Suprapubic skin (tissue), 4 donors: ENCODE measurements at places on chromosomes 6 and 20. TPM values are rescaled to one million over a fixed set of nuclear protein-coding genes. Genes with fewer than 3 reads are reported as not detected.
A peak's percentile ranks its signal among the peaks of the same experiment; 100 is the strongest.

- DNase-seq = no peak
These were observed 34.6 kb upstream of the TBC1D22B start for GRCh38 chr6:37222992-37223391.

DNA sequence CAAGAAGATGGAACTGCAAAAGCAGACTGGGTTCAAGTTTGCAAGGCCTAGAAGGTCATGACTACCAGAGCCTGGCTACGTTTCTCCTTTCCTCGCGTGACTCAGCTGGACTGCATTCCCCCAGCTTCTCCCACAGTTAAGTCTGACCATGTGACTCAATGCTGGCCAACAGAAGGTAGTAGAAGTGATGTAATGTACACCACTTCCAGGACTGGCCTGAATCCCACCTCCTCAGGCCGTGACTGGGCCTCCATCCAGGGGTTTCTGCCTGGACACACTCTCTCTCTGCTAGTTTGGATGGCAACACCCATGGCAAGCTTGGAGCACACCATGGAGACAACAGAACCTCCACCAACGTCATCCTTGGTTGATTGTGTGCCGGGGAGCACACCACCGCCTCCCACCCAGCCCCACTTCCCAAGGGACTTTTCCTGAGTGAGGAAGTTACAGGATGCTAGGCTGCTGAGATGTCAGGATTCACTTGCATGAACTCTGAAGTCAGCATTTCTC lies 112.0 kb upstream of the CDYL start:
- DNase-seq = peak; percentile 88

- DNase-seq = no peak
These were observed 41.9 kb downstream of the ELOVL5 start for GRCh38 chr6:53306819-53307347.

GRCh38 chr6:152472325-152472724 lies 164.8 kb downstream of the SYNE1 start:
- no peak for DNase-seq

- no peak for DNase-seq
These were observed 76.5 kb downstream of the GJA10 start for GRCh38 chr6:89970609-89971337.

DNA sequence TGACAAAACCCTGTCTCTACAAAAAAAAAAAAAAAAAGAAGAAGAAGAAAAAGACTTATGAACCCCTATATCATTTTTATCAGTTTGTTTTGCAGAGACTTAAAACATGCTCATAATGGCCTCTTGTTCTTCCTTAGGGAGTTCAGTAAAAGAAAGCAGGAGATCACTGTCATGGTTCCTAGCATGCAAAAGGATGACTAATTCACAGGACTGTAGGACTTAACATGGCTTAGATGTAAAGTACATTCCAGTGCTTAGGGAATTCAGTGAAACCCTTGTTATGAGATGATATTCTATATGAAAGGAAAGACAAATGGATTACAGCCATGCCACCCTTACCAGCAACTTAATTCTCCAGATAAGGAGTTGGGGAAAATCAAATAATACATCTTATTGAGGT lies 29.5 kb downstream of the EEF1A1 start:
- no peak for DNase-seq

- no peak for DNase-seq
These were observed at the start of gene ERVFRD-1 for GRCh38 chr6:11110921-11111768. Gene ERVFRD-1, minus strand, starts transcription at chr6:11111725. Its CDS starts 6,415 bp downstream, at chr6:11105310.

DNA sequence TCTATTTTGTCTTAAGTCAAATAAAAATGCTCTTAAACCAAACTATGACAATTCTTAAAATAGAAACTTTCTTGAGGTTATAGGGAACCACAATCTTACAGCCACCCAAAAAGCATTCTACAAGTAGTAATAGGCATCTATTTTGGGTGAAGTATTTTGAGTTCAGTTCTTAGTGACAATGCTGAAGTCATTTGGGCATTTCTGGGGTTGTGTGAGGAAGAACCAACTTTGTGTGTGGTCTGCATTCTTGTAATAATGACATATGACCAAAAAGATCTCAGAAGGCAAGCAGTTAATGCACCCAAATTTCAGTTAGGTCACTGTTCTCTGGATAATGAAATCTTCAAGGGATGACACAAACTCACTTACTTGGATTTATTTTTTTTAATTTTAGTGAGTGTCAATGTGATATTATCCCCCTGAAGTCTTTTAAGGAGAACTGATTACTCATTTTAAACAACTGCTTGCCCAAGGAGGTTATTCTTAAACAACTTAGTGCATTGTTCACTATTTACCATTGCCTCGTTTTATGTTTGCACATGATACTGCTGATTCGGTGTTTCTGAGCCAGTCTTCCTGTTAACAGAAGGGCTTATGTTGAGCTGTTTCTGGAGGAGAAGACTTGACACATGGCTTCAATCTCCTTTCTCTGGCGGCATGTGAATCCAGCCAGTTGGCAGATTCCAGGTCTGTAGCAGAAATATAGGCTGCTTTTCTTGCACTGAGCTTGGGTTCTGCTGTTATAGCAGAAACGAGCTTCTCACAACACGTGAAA lies 618.9 kb downstream of the BCKDHB start:
- no peak for DNase-seq

DNA sequence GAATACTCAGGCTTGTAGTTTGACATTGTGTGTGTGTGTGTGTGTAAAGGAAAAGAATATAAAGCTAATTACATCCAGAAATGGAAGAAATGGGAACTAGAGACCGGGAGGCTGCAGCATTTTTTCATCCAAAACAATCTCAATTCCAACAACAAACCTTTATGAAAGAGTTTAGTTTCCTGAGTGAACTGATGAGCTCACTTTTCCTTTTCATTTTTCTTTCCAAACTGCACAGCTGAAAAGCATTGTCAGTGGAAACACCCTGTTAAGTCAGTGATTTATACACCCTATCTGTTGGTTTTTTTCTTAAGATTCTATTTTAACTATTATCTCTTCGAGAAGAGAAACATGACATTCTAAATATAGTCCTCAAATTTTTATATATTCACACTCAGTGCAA lies 130.9 kb downstream of the RFPL4B start:
- DNase-seq = no peak

CASS4 gene
- 0.42 TPM for total RNA-seq

SLC22A7 gene
- total RNA-seq = not detected

HAO1 gene
- total RNA-seq = not detected

TCF21 gene
- total RNA-seq = not detected

GLP1R gene
- total RNA-seq = 0.95 TPM

MICA gene
- 15.7 TPM for total RNA-seq

POM121L2 gene
- total RNA-seq = not detected

C20orf144 gene
- not detected for total RNA-seq
